ENCODE measurements at places on chromosomes 3 and 15. TPM values are rescaled to one million over a fixed set of nuclear protein-coding genes. Genes with fewer than 3 reads are reported as not detected.

Gene PARP6
- 81.4 TPM for total RNA-seq

Gene CAPN3
- total RNA-seq: 23.8 TPM

Gene RASGRF1
- 8.6 TPM for total RNA-seq

Gene ZPLD1
- not detected for total RNA-seq

Gene CYP1A2
- not detected for total RNA-seq

Gene INKA1
- 10.0 TPM for total RNA-seq

Gene GOLGA8Q
- total RNA-seq: 0.64 TPM

Gene CPN2
- total RNA-seq: not detected

Gene SCAANT1
- total RNA-seq: not detected

Gene HCLS1
- total RNA-seq: 440 TPM

Gene ATR
- 47.6 TPM for total RNA-seq

Gene IQCF5
- not detected for total RNA-seq

Gene FOXL2NB
- total RNA-seq: not detected

Gene TMEM40
- total RNA-seq: not detected

Gene AP2M1
- total RNA-seq: 177 TPM

Gene CCRL2
- total RNA-seq: 1.9 TPM

Gene ACSBG1
- total RNA-seq: 0.07 TPM

Gene ARRDC4
- 2.0 TPM for total RNA-seq

Gene AADAC
- not detected for total RNA-seq

Gene SEMA3F
- not detected for total RNA-seq

Gene TMA7
- 216 TPM for total RNA-seq

Gene DUOXA1
- total RNA-seq: 0.15 TPM

Gene TGM5
- 0.17 TPM for total RNA-seq

Gene ANKUB1
- not detected for total RNA-seq

Gene NOX5
- 0.09 TPM for total RNA-seq

Gene ARL14
- 0.17 TPM for total RNA-seq

Gene CILP
- total RNA-seq: 0.18 TPM

Gene GP5
- 0.18 TPM for total RNA-seq

Gene CCNB2
- 0.88 TPM for total RNA-seq

Gene RTP1
- total RNA-seq: not detected

Gene LDHAL6B
- not detected for total RNA-seq

Gene FAM107A
- not detected for total RNA-seq

Gene PIGZ
- 1.8 TPM for total RNA-seq

Gene PPP1R14D
- total RNA-seq: not detected

Gene FES
- total RNA-seq: 27.4 TPM
